HepG2 (cell line): ENCODE measurements at places on chromosomes 5 and 9. TPM values are rescaled to one million over a fixed set of nuclear protein-coding genes. Genes with fewer than 3 reads are reported as not detected.

The SPATA6L gene
- 0.95 and 1.9 TPM in 2 replicates for total RNA-seq

The PRLR gene
- total RNA-seq: 13.3 and 22.2 TPM in 2 replicates

DNA sequence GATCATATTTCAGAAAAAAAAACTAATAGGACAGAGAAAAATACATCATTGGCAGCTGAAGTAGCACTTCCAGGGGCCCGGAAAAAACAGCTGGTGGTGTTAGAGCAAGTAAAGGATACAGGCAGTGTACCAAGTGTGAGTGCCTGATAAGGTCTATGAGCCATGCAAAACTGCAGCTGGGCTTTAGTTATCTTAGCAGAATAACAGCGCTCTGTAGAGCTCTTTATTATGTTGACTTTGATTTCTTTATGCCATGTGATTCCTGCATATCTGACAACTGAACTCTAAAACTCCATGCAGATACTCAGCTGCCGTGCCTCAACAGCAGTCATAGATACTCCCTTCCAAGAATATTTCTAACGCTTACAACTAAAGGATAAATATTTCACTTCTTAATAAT is 119.5 kb downstream of the CAAP1 start:
- DNase-seq: no peak

- no peak for DNase-seq
Observed at GRCh38 chr9:35078066-35078465, 1.7 kb downstream of the FANCG start.

GRCh38 chr9:111096051-111096450 is 57.8 kb upstream of the LPAR1 start:
- DNase-seq: no peak

DNA sequence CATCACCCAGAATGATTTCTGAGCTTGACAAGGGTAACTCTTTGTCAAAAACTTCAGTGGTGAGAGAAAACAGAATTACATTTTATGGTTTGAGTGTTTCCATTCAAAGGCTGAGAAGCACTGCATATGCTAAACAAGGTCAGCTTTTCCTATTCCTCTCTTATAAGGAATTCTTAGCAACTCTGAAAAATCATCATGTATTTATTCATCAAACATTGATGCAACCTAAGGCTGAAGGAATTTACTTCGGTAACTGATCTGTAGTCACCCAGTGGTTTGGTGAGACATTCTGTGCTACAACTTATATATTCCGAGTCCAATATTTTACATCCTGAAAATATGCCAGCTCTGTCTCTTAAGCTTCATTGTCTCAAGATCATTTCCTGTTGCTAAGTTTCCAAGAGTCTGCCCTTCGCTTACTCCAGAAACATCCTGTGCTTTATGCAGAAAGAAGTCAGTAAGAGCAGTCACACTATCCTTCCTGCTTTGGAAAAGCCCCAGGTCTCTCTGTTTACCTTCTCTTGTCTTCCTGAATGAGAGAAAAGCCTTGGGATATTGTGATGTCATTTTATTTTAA is 176.6 kb upstream of the TBCA start:
- DNase-seq: no peak

GRCh38 chr5:133083901-133084300 is 32.1 kb downstream of the HSPA4 start:
- no peak for DNase-seq

DNA sequence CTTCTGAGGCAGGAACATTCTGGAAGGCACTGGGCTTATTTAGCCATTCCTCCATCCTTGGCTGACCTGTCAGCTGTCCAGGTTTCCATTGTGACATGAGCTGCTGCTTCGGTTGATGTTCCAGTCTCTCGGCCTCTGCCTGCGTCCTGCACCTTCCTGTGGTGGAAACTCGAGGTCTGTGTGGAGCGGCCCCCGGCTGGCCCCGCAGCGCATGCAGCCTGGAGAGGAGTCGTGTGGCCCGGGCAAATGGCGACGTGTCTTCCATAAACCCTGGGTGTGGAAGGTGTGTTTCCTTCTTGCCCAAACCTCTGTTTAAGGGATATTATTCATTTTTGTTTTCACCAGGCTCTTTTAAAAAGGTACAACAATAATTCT is 36.5 kb upstream of the SLC9A3 start:
- no peak for DNase-seq
